ENCODE measurements at places on chromosomes 6 and 20. TPM values are rescaled to one million over a fixed set of nuclear protein-coding genes. Genes with fewer than 3 reads are reported as not detected.

DNA sequence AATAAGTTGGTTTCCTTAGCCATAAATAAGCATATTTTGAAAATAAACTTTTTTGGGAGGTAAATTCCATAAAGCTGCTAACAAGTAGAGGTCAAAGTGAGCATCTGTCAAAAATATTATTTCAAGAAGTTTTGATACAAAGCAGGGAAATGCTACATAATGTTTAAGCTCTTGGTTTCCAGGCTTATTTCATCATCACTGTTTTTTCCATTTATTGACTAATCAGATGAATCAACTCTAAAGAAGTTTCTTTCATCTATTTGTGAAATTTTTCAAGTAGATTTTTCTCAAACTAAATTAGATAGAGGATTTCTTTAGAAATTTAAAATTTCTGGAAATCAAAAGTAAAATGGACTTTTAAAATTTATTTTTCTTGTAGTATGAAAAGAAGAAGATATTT lies 89.5 kb upstream of the TBX18 start:
- DNase-seq: no peak

Gene GNAS-AS1
- 1.7 TPM for total RNA-seq

Gene HLA-G
- not detected for total RNA-seq

DNA sequence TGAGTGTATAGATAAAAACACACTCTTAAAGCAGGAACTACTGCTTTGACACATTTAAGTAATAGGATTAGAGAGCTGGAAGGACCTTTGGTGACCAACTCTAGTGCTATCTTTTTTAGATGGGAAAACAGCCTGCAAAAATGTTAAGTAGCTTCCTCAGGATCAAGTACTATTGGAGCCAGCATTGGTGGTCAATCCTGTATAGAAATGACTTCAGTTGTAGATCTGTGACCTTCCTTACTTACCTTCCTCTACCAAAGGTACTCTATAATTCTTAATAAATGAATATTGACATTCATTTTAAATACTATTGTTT lies 18.7 kb downstream of the KCNQ5 start:
- DNase-seq: no peak

Data from NCI-H460 (cell line).